ENCODE measurements at places on chromosomes 5 and 9.
A peak's percentile ranks its signal among the peaks of the same experiment; 100 is the strongest.

GRCh38 chr5:142053426-142054151, 40.8 kb upstream of the GNPDA1 start:
- peak; percentile 89 for ATAC-seq

GRCh38 chr9:114004221-114004716, 73.8 kb downstream of the AMBP start:
- ATAC-seq: no peak

- ATAC-seq: no peak
Measured at GRCh38 chr5:75710637-75711036, 6.6 kb downstream of the POC5 start.

DNA sequence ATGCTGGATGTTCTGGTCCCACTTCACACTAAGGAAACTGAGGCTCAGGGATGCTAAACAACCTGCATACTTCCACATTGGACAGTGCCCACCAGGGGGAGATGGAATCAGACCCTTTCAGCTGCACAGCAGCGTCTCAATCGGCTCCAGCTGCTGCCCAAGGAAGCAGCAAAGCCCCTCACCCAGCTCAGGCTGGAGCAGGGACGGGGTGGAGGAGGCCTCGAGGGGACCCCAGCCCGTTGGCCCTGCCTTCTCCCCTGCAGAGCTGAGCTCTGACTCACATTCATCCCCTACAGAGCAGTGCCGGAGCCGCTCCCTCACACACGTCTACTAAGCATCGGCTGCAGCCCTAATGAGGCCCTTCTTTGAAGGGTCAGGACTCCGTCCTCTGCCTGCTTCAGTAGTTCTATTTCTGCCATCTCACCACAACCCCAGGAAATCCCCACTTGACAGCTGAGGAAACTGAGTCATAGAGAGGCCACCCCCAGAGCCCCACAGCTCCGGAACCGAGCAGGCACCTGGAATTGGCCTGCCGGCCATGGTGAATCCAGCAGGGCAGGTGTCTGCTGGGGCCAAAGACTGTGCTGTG, 21.5 kb upstream of the SUSD3 start:
- ATAC-seq: no peak

Data from motor neuron (in vitro differentiated cells).